ENCODE measurements at places on chromosomes 6 and 20.

- DNase-seq = no peak
These were observed 36.4 kb downstream of the XRN2 start for GRCh38 chr20:21339499-21339898.

DNA sequence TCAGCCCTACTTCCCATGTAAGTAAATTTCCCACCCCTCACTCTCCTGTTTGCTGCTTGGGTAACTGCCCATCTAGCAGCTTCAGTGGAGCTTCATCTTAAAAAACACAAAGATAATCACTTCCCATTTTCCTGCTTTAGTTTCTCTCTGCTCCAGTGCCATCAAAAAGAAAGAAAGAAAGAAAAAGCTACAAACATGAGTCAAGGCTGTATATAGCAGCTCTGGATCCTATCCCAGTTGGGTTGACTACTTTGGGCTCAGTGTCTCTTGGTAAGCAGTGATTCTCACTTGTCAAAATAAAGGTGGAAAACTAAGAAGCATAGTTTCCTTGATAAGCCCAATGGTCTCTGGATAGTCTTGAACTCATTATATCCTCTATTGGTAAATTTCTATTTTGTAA is 48.7 kb upstream of the SRPK1 start:
- DNase-seq = no peak

GRCh38 chr6:163751032-163751525 is 336.6 kb downstream of the QKI start:
- DNase-seq = no peak

- DNase-seq = no peak
These were observed 39.8 kb downstream of the ARMC2 start for GRCh38 chr6:108888052-108888451.

Measured in Right ventricle myocardium superior (tissue), 1 donor.